ENCODE measurements at places on chromosomes 4 and X.

- no peak for DNase-seq
These were observed 88.5 kb upstream of the CBR4 start for GRCh38 chr4:169098532-169098931.

DNA sequence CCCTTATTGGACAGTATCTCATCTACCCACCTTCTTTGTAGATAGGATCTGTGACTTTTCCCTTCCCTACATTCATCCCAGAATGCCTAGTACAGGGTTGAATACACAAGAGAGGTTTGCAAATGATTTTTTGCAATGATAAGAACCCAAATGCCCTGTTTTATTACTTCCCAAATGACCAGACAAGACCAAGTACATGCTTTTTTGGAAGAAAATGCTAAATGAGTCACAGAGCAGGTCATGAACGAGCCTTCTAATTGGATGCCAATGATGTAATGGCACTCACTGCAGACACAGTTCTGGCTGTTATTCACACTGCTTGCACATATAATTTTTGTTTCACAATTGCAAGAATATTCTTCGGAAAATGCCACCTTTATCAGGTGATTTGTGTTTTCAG is 17.8 kb upstream of the GABRQ start:
- DNase-seq: no peak

DNA sequence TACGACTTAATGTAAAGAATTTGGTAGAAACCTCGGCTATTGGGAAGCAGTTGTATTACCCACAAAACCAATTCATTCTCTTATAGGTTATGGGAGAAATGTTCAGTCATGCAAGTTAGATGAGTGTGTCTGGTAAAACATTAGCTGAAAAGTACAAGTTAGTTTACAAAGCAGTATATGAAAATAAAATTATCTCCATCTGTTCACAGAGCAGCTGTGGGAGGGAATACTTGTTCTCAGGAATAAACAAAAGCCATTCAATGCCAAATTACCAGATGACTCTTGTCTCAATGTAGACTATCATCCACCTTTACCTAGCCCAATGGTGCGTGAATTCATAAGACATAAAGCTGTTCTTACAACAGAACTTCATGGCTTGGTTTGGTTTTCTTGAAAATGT is 28.6 kb downstream of the STAP1 start:
- DNase-seq: no peak

GRCh38 chr4:76740866-76741662 is 156.9 kb downstream of the SOWAHB start:
- DNase-seq: no peak

DNA sequence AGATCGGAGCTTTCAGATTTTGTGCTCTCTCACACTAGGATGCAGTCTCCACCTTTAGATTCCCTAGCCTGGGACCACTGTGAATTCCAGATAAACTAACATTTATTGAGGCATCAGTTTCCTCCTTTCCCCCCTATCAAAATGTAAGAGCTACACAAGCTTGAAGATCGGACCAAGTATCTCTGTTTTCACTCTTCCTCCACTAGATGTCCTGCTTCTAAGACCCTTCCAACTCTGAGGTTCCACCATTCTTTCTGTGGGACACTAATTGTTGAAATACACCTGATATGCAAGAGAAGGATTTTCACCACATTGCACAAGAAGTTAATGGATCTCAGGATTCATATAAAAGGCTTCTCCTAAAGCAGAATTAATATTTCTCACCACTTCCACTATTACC is 43.0 kb upstream of the PHOX2B start:
- no peak for DNase-seq

GRCh38 chr4:83503974-83504373 is 19.1 kb upstream of the ABRAXAS1 start:
- no peak for DNase-seq

GRCh38 chrX:79290596-79290995 is 76.5 kb downstream of the ITM2A start:
- no peak for DNase-seq
